ENCODE measurements at places on chromosomes 7 and 10. TPM values are rescaled to one million over a fixed set of nuclear protein-coding genes. Genes with fewer than 3 reads are reported as not detected.

Gene PARD3
- total RNA-seq, result 59.7 TPM

Gene TRIM74
- total RNA-seq, result 2.4 TPM

Gene NAT16
- not detected for total RNA-seq

Gene BAIAP2L1
- 32.0 TPM for total RNA-seq

Gene AKR1C4
- total RNA-seq, result 1.7 TPM

Gene CCDC7
- 11.3 TPM for total RNA-seq

Gene TEX47
- total RNA-seq, result not detected

Gene UCN3
- total RNA-seq, result not detected

Gene TAS2R5
- 5.1 TPM for total RNA-seq

Gene IGF2BP3
- 75.7 TPM for total RNA-seq

Gene CACNB2
- 10.2 TPM for total RNA-seq

Gene OR2A12
- 1.0 TPM for total RNA-seq

Gene COBL
- total RNA-seq, result 17.9 TPM

DNA sequence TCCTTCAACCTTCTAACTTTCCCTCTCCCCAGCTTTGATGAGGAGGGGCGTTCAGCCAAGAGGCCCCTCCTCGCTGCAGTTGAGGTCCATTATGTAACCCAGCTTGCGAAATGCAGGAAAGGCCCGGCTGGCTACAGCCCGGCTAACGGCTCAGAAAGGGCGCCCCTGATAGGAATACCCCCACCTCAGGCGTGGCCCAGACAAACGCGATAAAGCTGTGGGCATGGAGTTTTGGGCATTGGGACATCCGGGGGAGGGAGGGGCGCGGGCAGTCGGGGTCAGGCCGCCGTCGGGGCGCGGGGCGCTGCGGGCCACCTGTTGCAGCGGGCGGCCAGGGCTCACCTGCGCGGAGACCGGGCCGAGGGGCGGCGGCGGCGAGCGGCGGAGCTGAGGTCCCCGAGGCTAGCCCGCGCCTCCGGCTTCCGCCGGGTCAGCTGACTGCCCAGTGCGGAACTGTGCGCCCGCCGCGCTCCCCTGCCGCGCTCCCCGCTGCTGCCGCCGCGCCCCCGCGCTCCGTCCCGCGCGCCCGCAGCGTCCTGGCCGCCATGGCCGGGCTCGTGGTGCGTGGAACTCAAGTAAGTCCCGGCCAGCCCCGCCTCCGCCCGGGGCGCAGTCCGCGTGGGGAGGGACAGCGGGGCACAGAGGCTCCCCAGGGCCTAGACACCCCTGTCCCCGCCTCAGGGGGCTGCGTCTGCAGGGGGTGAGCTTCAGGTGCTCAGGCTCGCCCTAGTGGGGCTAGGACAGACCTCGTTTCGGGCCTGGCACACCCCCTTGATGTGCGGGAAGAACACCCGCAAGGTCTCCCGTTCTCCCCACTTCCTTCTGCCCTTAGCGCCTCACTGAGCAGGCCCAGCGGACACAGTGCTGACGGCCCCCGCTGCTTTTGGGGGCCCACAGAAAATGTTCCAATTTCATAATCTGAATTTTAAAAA is at the start of gene LRMDA:
LRMDA (plus strand) TSS at position 445 of the 932 bp plus-strand sequence.
- DNase-seq, result peak; percentile 58

DNA sequence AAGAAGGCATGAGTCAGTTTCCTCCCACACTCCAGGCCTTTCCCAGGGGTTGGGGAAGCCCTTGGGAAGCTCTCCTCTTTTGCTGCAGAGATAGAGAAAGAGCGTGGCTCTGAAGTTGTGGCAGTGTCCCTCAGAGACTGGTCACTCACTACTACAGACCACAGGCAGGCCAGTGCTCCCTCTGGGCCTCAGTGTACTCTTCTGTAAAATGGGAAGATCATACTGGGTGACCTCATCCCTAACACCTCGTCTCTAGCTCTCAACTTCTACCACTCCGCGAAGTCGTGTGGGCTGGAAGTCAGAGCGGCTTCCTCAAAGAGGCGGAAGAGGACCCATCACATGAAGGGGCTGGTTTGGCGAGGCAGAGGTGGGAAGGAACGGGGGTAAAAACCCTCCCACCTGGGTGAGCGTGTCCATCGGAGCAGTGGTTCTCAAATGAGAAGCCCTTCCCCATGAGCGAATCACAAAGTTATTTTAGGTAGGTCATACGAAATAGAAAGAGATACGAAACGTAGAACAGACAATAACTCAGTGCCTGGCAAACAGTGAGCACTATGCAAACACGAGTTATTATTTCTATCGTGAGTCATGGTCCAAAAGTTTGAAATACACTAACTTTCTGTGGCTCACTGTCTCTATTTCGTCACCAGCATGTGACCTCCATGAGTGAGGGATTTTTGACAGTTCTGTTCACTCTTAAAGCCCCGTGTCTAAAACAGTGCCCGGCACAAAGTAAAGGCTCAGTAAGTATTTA is 32.7 kb downstream of the PRKAG2 start:
- DNase-seq, result peak; percentile 55

GRCh38 chr10:103554488-103555324 is 61.2 kb downstream of the NEURL1 start:
- peak; percentile 83 for DNase-seq

- no peak for DNase-seq
Measured at GRCh38 chr7:138407792-138408191, 52.3 kb upstream of the TRIM24 start.

DNA sequence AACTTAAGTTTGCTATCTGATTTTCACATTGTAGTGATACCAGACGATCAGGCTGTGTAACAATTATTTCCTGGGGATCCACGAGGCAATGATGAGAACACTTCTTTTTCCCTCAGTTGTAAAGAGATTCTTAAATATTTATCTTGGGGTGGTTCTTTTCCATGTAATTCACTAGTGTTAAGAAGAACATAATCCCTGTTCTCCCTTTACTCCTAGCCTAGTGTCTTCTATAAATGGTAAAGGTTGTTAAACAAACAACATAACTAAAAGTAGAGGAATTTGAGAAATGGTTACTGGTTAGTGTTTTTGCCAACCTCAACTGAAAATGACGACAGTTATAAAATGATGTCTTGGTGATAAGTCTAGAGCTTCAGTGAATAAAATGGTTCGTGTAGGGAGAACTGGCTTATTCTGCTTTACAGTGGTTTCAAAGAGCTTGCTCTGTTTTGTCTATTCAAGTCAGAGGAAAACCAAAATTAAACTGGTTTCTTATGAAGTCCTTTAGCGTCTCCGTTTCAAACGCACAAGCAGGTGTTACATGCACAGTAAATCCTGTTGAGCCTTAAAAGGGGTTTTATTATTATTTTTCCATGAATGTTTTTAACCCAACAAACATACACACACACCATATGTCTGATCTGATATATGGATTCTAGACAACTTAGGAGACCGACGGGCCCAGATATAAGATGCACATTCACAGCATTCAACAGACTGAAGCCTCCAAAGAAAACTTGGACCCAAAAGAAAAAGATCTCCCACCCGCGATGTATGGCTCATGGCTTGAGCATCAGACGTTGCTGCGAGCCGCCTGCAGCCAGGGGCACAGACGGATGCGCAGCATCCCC is 1.1 kb downstream of the TBX20 start:
- no peak for DNase-seq

DNA sequence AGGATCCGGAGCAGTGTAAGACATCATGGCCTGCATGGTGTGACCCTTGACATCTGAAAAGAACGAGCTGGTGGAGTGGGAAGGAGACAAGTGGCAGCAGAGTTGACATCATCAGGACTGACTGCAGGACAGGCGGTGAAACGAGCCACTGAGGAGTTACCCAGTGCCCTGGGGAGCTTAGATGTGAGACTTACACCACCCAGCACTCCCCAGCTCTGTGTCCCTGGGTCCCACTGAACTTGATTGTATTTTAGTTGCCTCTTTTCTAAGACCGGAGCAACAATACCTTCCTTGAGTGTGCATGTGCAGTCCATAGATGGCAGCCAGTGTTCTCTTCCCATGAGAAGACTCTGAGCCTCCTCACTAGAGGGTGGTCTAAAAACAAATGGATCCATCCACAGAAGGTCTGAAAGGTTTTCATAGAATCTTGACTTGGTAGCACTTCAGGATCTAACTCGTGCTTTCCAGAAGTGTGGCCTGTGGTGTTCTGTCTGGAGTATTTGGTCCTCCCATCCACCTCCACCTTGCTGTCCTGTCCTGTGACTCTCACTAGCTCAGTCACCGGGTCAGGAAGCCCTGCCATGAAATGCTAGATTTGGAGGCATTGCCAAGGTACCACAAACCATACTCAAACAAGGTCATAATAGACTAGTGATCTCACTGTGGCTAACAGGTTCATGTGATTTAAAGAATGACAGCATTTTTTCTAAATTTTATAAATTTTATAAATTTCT is 59.0 kb downstream of the IKZF1 start:
- no peak for DNase-seq

DNA sequence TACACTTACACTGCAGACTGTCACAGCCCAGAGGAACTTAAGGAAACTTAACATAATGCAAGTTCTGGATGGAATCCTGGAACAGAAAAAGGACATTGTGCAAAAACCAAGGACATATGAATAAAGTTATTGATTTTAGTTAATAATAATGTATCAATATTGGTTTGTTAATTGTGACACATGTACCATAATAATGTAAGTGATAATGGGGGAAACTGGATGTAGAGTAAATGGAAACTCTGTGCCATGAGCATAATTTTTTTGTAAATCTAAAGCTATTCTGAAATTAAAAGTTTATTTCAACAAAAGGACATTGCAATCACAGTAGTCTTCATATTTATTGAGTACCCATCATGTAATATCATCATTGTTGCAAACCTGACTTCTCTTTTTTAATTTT is 107.2 kb downstream of the VTI1A start:
- DNase-seq, result no peak

- DNase-seq, result no peak
Measured at GRCh38 chr10:69856601-69857166, 55.0 kb downstream of the COL13A1 start.

DNA sequence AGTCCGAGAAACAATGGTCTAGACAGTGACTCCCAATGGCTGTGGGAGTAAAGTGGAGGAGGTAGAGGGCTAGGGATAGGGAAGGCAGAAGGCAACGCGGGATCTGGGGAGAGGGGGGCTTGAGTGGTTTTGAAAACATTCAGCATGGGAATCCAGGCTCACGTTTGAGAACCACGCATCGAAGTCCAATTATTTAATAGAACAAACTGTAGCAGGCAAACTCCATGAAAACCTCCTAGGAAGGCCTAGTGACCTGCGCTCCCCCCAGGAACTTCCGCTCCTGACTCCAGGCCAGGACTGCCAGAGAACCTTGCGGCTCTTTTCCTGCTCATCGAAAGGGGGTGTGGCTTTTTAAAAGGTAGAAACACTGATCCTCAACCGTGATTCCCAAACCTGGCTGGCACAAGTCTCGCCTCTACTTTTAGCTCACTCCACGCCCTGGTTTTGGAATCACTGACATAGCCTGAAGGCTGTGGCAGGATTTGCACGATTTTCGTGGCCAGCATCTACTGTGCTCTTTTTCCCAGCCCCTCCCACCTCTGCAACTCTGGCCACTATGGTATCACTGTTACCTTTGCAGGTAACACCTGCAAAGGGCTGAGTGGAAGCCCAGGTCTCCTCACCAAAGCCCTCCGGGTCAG is 43.4 kb downstream of the MYOF start:
- DNase-seq, result peak; percentile 70

GRCh38 chr10:88292185-88292514 is 291.0 kb downstream of the RNLS start:
- DNase-seq, result no peak

DNA sequence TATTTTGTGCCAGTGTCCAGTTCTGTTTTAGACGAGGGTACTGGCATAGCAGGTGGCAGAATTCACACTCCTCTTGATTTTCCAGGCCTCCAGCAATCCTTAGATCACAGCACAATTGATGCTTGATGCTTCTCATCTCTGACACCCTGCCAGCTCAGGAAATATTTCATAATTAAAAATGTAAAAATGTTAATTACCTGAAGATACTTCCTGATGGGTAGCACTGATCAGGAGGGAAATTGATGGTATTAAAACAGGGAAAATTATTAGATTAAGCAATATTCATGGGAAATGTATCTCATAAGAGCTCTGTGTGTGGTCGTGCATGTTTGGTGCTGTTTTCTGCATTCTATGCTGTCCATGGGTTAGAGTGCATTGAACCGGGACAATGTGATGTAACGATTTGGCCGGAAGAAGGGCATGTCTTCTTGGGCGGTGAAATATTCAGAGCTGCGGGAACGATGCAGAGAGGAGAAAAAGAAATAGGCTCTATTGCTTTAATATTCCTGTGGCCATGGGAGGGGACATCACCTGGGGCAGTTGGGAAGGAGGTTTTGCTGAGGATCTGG is 43.7 kb upstream of the MKI67 start:
- no peak for DNase-seq

DNA sequence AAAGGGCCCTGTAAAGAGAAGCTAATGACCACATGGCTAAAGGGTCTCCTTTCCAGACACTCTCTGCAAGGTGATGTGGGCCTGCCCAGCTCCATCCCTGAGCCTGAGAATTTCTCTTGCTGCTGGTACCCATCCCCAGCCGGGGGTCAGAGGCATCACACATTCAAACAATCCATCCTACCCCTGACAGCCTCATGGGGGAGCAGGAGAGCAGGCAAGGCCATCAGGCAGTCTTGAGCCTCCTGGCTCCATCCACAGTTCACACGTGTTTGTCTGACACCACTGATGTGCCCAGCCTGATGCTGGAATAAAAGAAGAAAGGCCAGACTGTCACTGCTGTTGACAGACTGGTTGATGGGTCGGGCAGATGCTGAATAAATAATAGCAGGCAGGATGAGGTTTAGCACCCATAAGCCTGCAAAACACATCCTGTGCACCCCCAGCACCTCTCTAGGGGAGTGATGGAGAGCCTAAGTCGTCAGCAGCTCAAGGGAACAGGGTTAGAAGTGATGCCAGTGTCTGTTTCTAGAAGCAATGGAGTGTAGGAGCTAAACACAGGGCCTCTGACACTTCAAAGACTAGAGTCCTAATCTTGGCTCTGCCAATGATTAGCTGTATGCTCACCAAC is 43.5 kb downstream of the TLL2 start:
- peak; percentile 25 for DNase-seq

DNA sequence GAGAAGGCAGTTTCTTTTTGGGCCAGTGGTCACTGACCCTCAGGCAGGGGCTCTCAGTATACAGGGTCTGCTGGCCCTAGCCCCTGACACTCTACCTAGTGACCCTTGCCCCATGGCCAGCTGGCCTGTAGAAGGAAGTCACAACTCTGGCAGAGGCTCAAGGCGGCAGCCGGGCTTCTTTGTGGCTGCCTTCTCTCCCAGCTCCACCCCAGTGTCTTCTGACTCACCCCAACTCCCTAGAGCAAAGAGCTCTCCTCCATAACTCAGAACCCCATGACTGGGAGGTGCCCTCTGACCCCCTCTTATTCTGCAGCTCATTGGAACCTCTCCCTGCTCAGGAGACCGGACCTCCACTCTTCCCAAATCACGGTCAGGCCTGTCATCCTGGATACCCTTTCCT is 358.2 kb downstream of the FGFR2 start:
- peak; percentile 56 for DNase-seq

GRCh38 chr7:115734641-115735040 is 295.9 kb downstream of the TFEC start:
- no peak for DNase-seq

- no peak for DNase-seq
Measured at GRCh38 chr10:31757831-31758230, 170.8 kb downstream of the ARHGAP12 start.

GRCh38 chr10:101331956-101332355 is 22.0 kb upstream of the BTRC start:
- DNase-seq, result no peak

GRCh38 chr7:12422554-12423320 is 19.1 kb upstream of the VWDE start:
- no peak for DNase-seq

GRCh38 chr7:37489703-37490102 is 41.0 kb upstream of the ELMO1 start:
- DNase-seq, result no peak

Measured in hepatocyte (in vitro differentiated cells).